DMS153 (cell line): ENCODE measurements at places on chromosomes 3 and 15.

DNA sequence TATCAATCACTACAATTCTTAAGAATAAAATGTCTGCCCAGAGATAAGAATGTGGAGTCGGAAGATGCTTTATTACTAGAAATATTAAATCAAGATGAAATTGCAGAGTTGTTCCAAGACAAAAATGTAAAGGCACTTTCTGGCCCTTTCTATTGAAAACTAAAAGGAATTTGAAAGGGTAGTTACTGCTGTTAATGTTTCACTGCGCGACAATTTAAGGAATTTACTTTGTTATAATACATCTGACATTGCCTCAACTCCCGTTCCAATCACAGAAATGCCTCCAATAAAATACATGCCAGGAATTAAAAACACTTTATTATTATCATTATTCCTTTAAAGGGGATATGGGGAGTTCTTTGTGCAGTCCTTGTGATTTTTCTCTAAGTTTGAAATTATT is 26.4 kb downstream of the RSL24D1 start:
- DNase-seq: no peak

- DNase-seq: no peak
These were observed 52.5 kb upstream of the CORO2B start for GRCh38 chr15:68526269-68526668.

DNA sequence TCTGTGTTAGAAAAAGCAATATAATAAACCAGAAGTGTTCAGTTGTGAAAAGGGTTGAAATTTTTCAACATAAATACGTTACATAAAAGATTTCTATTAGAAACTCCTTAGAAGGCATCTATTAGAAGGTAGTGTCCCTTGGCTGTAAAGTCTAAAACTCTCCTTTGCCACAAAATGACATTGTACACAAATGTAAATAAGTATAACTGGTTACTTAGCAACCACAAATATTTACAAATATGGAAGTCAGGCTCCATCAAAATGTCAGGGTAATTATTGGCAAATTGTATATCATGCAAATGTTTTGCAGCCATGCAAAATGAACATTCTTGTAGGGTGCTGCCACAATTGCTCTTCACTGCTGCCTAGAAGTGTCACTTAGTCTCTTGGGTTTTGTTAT is 419.1 kb upstream of the CDIN1 start:
- DNase-seq: no peak

- no peak for DNase-seq
These were observed 322.8 kb downstream of the RAP2B start for GRCh38 chr3:153484842-153485241.

- DNase-seq: peak; percentile 9
These were observed 596 bp upstream of the LIMD1 start for GRCh38 chr3:45593708-45594601.

GRCh38 chr3:5767304-5767703 is 579.8 kb downstream of the EDEM1 start:
- DNase-seq: no peak

- no peak for DNase-seq
These were observed 130.5 kb upstream of the NR2E3 start for GRCh38 chr15:71679793-71680353.

DNA sequence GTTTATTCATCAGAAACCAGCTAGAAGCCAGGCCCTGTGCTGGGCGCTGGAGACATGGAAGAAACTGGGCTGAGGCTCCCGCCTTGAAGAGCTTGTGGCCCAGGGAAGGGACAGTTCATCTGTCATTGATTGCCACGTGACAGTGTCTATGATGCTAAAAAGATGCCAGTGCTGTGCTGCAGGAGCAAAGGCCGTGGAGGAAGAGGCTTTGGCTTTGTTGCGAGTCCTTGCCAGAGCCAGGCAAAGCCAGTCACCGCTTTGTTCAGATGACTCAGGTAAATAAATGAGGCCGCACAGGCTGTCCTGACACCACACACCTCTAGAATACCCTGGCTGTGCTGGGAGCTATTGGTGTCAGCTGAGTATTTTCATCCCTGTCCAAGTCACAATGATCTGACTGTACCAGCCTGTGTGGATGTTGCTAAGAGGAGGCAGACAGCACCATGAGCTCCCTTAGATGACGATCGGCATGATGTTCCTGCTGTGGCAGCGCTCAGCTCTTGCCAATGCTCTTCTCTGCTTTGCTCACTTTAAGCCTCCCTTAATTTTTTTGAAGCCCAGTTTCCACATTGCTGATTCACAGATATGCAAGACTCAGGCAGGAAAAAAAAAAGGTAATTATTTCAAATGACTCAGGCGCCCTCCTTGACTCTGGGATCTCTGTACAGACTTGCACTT is 77.5 kb downstream of the CCNL1 start:
- DNase-seq: no peak

GRCh38 chr15:89615135-89615534 is 39.9 kb downstream of the TICRR start:
- DNase-seq: no peak

DNA sequence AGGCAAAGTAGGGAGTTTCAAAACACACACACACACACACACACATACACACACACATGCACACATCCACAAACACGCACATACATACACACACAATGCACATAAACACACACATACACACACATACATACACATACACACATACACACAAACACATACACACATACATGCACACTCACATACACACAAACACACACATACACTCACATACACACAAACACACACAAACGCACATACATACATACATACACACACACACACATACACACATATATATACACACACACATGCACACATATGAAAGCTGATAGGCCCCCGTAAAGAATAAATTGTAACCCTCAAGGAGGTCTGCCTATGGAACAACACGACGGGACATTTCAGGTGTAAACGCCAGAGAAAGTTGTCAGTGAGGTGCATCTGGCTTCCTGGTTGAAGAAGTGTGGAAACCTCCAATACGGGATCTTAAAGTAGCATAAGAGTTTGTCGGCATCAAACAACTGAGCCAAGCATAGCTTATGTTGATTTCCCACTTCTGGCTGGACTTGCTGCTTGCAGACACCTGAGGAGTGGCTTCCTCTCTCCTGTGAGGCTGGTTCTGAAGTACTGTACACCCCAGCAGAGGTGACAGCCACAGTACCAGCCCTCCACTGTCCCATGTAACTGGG is 5.8 kb downstream of the RFTN1 start:
- DNase-seq: no peak

DNA sequence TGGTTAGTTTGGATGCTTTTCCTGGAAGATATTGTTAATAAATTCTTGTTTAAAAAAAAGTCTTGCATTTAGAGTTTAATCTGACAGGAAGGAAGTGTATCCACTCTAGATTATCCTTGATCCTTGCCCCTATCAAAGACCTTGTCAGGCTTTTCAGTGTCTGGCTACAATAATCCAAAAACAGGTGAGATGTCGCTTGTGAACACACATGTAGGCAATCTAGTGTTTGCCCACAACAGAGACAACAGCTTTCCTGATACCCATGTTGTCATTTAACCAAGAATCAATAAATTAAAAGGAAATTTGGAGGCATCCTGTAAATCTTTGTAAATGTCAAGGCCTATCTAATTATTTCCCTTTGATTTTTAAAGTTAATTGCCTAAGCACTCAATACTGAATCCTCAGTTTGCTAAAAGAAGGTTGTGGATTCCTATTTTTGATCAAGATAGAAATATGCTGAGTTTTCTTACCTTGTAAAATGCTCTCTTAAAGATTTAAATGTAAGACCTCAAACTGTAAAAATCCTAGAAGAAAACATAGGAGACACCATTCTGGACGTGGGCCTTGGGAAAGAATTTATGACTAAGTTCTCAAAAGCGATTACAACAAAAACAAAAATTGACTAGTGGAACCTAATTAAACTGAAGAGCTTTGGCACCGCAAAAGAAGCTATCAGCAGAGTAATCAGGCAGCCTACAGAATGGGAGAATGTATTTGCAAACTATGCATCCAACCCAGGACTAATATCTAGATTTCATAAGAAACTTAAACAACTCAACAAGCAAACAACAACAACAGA is 207.7 kb downstream of the NAALADL2 start:
- no peak for DNase-seq

- no peak for DNase-seq
These were observed 14.1 kb downstream of the STARD5 start for GRCh38 chr15:81309647-81310450.

DNA sequence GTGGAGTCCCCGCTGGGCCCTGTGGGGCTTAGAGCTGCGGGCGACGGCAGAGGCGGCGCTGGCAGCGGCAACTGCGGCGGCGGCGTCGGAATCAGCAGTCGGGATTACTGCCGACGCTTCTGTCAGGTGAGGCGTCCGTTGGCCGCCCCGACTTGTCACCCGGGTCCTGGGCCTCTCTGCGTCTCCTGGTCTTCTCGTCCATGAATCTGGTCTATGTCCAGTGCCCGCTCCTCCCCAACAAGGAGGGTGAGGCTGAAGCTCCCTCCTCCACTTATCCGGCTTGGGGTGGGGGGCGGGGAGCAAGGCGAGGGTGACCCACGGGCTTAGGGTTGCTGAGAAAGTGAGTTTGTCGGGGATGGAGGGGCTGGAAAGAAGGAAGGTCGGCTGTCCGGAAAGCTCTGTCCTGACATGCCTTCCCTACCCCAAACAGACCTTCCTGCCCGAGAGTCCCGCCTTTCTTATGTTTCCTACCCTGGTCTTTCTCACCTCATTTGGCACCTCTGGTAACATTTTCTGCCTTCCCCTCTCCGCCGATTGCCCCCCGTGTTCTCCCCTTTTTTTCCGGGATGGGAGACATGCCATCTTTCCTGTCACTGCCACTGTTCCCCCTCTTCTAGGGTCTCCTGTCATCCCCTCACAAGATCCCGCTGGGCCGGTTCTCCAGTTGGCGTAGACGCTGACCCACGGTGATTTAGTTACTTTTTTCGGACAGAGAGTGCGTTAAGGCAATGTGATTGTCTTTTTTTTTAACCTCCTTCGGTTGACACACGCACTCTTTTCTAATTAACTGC is 520 bp downstream of the ZNF654 start:
- DNase-seq: no peak

DNA sequence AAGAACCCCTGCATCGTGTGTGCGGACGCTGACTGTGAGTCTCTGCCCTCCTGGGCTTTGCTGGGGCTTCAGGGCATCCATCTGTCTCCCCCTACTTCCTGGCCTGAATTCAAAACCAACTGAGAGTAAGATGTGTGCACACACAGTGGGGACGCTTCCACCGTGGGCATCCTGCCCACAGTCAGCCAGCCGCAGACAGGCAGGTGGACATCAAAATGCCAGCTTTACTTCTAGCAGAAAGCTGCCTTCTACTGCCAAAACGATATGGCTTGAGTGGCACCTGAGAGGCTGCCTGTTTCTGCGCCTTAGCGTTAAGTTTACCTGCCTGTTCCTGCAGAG is 18.5 kb downstream of the ALDH1A3 start:
- DNase-seq: no peak

DNA sequence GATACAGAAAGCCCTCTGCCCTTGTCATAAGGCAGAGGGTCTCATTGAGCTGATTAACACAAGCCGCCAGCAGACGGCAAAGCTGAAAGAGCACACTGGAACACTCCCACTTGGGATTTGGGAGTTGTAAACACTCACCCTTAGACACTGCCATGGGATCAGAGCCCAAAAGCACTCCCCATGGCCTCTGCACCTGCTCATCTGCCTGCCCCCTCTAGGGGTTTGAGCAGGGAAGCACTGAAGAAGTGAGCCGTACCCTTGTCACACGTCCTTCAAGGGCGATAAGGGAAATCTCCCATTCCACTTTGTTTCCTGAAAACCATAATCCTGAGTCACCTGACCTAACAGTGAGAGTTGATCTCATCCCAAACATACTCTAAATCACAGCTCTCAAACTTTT is 14.7 kb downstream of the FSIP1 start:
- DNase-seq: no peak

DNA sequence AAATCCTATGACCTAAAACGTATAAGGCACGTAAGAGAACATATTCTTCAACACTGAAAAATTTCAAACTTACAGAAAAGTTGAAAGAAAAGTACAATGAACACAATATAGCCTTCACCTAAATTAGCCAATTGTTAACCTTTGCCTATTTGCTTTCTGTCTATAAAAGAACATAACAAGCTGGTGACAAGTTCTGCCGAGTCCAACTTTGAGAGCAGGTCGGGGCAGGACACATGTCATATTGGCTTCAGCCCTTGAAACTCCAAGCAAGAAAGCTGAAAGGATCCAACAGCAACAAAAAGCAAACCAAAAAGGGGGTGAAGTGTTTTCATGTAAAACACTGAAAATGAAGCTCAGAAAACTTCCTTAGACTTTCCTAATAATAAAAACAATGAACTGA is 59.1 kb downstream of the TBC1D2B start:
- DNase-seq: no peak

DNA sequence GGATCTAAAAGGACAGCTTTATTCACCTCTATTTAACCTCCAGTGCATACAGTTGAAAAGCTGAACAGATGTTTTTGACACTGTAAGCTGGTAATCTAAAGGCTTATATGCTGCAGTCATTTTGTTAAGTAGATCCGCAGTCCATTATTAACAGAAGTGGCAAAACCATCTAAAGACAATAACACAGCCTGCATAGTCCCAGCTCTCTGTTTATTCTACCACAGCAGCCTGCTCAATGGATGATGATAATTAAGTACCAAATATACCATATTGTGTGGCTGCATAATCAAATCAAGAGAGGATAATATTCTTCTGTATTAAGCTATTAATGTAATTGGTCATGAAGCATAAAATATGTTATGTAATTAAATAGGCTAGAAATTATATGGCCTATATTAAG is 207.1 kb downstream of the MEIS2 start:
- no peak for DNase-seq

DNA sequence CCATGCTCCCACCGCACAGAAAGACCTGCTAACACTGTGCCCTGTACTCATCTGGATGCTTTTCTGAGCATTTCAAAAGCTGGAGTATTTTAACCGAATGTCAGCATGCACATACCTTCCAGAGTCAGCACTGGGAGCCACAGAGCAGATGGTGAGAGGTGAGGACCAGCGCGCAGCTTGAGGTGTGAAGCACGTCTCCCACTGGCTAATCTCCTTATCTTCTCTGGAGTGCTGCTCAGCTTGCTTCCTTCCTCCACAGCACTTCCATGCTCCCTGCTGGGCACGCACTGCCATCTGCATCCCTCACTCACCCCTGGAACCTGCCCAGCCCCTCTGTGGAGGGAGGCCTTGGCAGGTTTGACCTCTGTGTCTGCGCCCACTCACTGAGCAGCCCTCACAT is at the start of gene GNB5:
Gene GNB5, minus strand, starts transcription at position 186 of the 400 bp plus-strand sequence. CDS start 6,716 bp downstream, outside the sequence.
- DNase-seq: no peak

GRCh38 chr15:94177112-94177511 is 54.2 kb upstream of the MCTP2 start:
- DNase-seq: no peak

- no peak for DNase-seq
These were observed 77.4 kb downstream of the ANP32A start for GRCh38 chr15:68743256-68743655.

GRCh38 chr3:12451481-12451880 is 32.8 kb upstream of the TSEN2 start:
- no peak for DNase-seq

DNA sequence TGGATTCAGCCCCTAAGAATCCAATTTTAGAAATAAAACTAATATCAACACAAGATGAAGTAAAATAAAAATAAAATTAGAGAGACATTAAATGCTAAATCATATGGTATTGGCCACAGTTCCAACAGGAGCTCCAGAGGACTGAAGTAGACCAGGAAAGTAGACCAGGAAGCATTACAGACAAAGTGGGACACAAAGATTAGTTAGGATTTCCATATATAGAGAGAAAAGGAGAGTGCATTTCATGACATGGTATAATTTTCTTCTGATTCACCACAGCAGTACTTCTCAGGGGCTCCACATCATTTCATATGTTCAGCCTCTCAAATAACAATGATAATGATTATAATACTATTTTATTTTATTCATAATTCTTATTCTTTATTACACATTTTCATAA is 18.3 kb downstream of the FGF7 start:
- no peak for DNase-seq

GRCh38 chr15:89781055-89781454 is 4.9 kb downstream of the MESP2 start:
- no peak for DNase-seq
